ENCODE measurements at places on chromosomes 1 and 21. TPM values are rescaled to one million over a fixed set of nuclear protein-coding genes. Genes with fewer than 3 reads are reported as not detected.

DNA sequence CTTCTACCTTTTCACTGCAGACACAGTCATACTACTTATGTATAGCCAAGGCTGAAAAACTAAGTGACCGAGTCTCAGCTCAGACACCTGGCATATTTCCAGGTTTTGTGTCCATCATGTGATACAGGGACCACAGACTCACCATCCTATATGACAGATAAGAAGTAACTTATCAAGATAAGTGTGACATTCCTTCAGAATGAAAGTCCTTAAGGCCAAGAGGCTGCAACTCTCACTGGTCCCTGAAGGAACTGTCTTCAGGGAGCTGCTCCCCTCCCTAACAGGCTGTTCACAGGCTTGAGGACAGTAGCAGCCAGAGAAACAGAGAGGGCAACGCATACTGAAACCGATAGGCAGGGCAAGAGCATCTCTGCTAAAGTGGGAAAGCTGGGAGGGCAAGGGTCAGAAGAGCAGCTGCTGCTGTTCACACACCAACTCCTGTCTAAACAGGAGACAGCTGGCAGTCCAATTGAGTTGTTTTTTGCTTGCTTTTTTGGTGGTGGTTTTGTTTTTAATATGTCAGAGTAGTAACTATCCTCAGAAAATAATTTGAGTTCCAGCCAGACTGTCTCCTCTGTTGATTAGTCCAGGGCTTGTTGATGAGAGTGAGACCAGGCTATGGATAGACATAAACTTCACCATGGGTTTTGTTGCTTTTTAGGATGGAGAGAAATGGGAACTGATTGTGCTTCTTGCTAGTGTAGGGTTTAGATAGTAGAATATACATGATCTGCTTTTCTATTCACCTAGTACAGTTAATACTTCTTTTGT, 67.7 kb downstream of the MACF1 start:
- no peak for DNase-seq

- DNase-seq, result no peak
Measured at GRCh38 chr1:109977225-109977624, 7.3 kb upstream of the AHCYL1 start.

- no peak for DNase-seq
Measured at GRCh38 chr21:29187944-29188343, 57.5 kb downstream of the MAP3K7CL start.

DNA sequence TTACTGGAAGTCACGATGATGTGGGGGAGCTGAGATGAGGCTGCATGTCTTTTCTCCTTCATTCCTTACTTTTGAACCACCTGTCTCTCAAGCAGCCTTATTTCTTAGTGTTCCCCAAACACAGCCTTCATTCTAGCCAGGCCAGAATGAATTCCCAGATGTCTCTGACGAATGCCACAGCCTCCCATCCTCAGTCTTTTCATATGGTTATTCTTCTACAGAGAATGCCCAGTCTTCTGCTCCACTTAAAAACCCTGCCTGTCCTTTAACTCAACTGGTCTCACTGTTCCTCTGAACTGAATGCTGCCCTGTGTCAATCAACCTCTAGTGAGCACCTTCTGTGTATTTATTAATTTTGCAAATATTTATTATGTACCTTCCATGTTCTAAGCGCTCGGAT, 156.2 kb downstream of the PLA2G4A start:
- DNase-seq, result no peak

GRCh38 chr1:45018599-45019230, 6.7 kb downstream of the UROD start:
- DNase-seq, result peak; percentile 57

DNA sequence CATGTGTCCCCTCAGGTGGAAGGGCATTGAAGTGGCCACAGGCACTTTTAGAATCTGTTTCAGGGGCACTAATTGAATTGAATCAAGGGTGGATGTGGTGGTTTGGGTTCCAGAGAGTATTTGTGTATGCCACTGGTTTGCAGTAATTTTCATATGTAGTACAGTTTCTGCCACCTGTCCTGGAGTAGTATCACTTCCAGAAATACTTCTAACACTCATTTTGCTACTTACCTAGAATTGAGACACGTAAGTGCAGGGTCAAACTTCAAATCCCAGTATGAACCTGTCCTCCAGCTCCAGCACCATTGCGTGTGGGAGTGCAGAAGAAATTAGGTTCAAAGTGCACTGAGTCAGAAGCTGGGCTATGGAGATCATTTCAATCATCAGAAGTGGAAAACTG, 26.8 kb downstream of the RSPH1 start:
- no peak for DNase-seq

DNA sequence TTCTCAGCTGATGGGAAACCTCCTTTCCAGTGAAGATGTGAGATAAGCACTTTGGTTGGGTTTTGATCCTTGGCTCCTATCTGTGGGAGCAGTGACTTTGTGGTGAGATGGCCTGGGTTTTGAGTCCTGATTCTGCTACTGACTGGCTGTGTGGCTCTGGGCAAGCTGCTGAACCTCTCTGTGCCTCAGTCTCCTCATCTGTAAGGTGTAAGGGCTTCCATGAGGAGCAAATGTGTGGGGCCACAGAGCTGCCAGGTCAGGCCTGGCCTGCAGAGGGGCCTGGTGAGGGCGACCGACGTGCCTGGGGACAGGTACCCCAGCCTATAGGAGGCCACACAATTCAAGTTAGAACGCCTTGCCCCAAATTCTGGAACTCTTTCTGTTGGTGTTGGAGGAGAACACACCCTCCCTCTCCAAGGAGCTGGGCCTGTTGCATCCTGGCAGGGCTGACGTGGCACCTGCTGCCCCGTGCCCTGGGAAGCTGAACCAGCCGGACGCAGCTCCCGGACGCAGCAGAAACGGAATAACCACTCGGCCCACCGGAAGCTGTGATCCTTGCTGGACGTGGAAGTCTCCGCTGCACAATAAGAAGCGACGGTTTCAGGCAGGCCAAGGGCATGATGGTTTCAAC, 62.7 kb downstream of the AGPAT3 start:
- no peak for DNase-seq

- peak; percentile 7 for DNase-seq
Measured at GRCh38 chr1:211259638-211260126, 516 bp downstream of the RCOR3 start.

DNA sequence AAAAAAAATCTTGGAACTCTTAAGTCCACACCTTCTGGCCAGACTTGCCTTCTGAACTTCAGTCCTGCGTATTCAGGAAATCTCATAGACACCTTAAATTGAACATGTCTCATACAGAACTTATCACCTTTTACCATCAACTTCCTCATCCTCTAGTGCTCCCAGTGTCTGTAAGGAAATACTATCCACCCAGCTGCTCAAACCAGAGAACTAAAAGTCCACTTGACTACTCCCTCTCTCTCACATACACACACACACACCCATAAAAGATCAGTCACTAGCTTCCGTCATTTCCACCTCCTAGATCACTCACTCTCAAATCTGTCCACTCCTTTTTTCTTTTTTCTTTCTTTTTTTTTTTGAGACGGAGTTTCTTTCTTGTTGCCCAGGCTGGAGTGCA, 10.9 kb upstream of the CAP1 start:
- no peak for DNase-seq

GRCh38 chr1:26373281-26373680, 731 bp upstream of the ZNF683 start:
- no peak for DNase-seq

DNA sequence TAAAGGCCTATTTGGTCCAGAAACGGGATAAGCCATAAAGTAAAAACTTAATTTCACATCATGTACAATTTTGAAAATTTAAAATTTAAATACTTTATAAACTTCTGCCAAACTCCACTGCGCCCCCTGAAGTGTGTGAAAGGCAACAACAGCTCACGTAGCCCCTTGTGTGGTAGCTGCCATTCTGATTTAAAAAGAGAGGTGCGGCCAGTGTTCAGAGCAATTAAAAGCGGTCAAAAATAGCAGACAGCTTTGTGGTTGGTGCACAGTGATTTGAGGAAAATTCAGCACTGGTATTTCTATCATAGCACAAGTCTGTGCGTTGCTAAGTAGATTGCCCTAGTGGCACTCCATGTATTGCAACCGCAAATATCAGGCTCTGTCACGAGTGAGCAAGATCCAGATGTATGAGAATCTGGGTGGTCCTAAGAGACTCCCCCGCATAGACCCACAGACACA, 122.5 kb downstream of the ATG4C start:
- DNase-seq, result peak; percentile 11

- DNase-seq, result no peak
Measured at GRCh38 chr1:231629132-231629531, 2.5 kb downstream of the DISC1 start.

DNA sequence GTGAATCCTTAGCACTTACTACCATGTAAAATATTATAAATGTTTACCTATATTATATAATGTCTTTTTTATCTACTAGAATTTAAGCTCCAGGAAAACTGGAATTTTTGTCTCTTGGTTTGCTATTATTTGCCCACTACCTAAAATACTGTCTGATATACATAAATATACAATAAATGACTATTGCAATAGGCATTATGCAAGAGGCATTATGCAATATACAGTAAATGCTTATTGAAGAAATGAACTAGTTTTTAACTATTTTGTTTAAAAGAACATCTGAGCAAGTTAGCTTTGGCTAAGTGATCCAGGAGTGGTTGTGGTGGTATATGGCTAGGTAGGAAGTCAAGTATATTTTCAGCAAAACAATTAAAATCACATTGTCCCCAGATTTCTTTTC, 640.2 kb upstream of the PKN2 start:
- DNase-seq, result no peak

DNA sequence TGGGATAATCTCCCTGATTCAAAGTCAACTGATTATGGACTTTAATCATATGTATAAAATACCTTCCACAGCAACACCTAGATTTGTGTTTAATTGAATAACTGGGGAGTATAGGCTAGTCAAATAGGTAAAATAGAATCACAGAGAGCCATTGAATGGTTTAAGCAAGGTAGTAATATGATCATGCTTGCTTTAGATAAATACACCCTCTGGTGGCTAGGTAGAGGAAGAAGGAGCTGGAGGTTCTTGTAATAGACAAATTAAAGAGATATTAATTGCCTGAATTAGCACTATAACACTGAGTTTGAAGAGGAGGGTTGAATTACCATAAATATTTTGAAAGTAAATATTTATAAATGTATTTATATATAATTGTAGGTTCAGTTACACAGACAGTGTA, 40.3 kb downstream of the DIRAS3 start:
- DNase-seq, result no peak

DNA sequence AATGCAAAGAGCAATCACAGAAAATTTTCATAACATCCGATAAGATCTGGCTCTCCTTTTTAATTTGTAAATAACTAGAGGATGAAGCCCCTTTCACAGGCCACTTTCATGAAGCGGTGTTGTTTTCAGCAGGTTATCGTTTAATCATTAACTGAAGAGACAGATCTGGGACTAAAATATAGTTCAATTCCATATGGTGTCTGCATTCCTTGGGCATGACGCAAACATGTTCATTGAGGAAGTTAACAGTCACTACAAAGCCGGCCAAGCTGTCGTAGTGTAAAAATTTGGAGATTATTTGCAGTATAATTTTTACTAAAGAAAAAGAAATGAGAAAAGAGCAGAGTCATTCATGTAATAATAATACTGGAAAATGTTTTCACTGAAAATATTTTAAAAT, 565.2 kb upstream of the ADAMTS5 start:
- DNase-seq, result no peak

- peak; percentile 25 for DNase-seq
Measured at GRCh38 chr1:183989078-183989577, 48.4 kb downstream of the COLGALT2 start.

DNA sequence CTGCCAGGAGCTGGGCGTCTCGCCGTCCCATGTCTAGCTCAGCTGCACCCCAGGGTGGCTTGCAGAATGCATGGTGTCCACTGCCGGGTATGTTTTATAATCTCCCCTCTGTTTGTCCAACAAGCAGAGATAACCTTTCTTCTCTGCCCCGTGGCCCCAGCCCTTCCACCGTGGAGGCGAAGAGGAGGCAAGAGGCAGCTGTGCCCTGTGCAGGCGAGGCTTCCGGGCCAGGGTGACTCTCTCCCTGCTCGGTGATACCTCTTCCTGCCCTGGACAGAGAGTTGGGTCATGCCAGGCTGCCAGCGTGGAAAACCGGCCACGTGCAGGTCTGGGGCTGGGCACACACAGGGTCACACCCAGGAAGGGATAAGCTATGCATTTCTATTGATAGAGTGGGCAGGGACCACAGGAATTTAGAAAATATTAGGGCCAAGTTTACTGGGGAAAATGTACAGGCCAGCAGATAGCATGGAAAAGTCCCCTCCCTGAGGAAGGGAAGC, at the start of gene TFF2:
Gene TFF2 (minus strand): TSS at position 68 of the 500 bp plus-strand sequence. CDS start 37 bp downstream, at position 31.
- peak; percentile 32 for DNase-seq

DNA sequence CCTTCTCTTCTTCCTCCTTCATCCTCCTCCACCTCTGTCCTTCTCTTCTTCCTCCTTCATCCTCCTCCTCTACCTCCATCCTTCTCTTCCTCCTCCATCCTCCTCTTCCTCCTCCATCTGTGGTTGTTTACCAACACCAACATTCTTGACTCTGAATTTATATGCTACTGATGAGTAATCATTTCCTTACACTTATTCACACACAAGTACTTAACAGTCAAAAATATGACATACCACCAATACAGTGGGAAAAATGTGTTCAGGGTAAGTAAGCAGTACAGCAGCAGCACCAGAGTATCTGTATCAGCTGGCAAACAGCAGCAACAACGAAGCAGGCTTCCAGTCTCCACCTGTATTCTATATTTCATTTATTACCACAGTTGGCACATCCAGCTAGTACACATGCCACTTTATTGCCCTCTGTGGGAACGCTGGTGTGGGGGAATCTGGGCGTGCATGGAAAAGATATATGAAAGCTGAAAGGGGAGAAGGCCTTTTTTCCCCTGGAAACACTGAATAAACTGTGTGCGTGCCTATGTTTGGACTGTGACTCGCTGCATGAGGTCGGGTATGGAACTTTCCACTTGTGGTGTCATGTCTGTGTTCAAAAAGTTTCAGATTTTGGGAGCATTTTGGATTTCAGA, 16.0 kb downstream of the ADSS2 start:
- DNase-seq, result no peak

The CYB561D1 gene
- total RNA-seq, result 5.5 TPM

The VCAM1 gene
- 11.0 TPM for total RNA-seq

The OPRD1 gene
- 0.03 TPM for total RNA-seq

The TSPAN2 gene
- total RNA-seq, result 18.2 TPM

The PEAR1 gene
- total RNA-seq, result 1.0 TPM
